ENCODE measurements at places on chromosomes 13 and 19.

GRCh38 chr19:30865511-30865910 is 483.7 kb downstream of the TSHZ3 start:
- no peak for DNase-seq

DNA sequence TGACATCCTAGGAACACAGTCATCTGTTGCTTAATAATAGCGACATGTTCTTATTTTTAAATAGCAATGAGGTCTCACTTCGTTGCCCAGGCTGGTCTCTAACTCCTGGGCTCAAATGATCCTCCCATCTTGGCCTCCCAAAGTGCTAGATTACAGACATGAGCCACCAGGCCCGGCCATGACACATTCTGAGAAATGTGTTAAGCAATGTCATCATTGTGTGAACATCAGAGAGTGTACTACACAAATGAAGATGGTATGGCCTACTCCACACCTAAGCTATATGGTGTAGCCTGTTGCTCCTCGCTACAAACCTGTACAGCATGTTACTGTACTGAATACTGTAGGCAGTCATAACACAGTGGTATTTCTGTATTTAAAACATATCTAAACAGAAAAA is 24.6 kb upstream of the GARRE1 start:
- no peak for DNase-seq

- DNase-seq = peak; percentile 42
Observed at GRCh38 chr19:6509118-6509971, 7.2 kb upstream of the TUBB4A start.

DNA sequence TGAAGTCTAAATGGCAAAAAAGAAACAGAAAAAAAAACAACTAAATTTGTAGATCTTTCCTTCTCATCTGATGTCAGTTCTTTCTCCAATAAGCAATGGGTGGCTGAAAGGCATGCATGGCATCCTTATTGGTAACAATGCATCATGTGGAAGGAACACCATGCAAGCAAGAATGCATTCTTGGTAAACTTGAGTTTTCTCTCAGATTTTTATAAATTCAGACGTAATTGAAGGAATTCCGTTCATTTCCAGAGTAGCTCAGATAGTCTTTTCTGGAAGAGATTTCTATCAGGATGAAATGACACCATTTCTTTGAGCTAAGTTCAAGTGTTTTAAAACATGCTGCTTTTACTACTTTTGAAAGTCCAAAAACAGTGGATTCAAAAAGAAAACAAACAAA is 373.0 kb downstream of the COG6 start:
- DNase-seq = no peak

GRCh38 chr13:113001241-113002140 is 32.5 kb downstream of the MCF2L start:
- peak; percentile 63 for DNase-seq
